ENCODE measurements at places on chromosomes 2 and 18.

- DNase-seq = no peak
Measured at GRCh38 chr18:74856434-74856833, 258.8 kb downstream of the ZNF407 start.

GRCh38 chr18:26555804-26556553, 7.6 kb upstream of the KCTD1 start:
- DNase-seq = no peak

- peak; percentile 25 for DNase-seq
Measured at GRCh38 chr2:62415019-62415431, 91.0 kb downstream of the TMEM17 start.

GRCh38 chr18:37561986-37562385, 3.6 kb downstream of the CELF4 start:
- no peak for DNase-seq

DNA sequence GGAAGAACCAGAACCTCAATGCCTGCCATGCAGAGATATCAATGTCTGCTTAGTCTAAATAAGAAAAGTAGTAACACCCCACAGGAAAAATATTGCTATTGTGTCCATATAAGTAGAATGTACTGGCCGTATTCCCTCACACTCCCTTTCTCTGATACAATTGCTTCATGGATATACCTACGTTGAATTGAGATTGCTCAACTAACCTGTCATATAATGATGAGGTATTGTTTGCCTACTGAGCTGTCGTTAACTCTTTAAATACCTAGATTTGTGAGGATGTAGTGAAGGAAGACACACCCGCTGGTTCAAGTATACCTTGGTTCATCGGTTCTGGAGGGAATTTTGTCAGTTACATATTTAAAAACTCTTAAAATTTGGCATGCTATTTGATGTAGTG, 480.7 kb upstream of the TCF4 start:
- DNase-seq = no peak

DNA sequence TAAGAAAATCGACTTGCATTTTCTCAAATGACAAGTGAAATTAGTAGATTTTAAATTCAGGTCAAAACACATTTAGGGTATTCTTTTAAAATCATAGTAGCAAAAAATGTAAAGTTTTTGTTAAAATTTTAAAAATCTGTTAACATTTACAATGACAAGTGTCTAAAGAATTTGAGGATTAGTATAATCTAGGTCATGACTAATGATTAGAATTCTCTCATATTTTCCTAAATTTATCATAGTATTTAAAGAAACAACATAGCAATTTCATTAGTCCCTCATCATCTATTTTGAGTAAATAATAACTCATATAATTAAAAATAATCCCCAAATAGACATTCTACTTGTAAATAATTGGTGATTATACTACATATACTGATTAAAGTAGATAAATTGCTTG, 23.6 kb downstream of the THUMPD2 start:
- DNase-seq = no peak

DNA sequence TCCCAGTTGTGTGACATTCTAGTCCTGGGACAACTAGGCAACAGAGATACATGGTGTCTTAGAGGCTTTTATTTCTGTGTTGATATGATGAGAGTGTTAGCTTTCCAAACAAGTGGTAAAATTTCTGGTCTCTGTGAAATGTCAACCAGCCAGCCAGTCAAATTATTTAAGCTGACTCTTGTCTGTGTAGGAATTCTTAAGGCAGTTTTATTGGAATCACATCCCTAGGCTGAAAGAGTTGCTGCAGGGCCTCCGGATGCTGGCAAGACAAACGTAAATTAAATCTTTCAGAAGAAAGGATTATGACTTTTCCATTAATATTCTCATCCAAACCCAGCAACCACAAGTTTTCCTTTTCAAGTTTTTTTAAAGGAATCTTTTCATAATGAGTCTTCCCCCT, 44.6 kb downstream of the SERPINB7 start:
- DNase-seq = no peak

DNA sequence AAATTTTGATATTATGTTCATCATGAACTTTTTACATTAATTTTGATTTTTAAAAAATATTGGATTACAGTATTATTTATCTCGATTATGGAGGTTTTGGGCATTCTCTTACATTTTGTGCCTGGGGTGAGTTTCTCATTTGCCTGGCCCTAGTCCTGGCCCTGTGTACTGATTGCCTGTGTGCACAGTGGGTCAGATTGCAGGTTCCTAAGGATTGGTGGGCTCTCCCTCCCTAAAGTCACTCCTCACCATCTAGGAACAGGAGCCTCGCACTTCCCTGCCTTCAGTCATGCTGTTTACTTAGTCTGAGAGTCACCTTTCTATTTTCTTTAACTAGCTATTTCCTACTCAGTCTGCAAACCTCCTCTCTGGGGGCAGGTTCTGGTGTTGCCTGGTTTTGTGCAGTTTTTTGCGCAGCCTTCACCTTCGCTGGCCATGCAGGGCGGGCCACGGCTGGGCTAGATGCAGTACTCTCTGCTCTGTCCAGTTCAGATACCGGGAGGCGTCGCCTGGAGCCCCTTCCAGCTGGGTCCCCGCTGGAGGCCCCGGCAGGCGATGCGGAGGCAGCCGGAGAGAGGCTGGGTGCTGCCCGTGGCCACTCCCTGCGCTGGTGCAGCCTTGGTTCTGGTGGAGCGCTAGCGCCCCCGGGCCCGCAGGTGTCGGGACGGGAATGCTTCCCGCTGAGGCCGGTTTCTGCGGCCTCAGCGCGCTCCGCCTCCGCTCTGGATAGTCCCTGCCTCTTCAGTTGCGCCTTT, 23.3 kb upstream of the MC5R start:
- DNase-seq = peak; percentile 30

- DNase-seq = no peak
Measured at GRCh38 chr2:132677661-132678060, 7.7 kb upstream of the LYPD1 start.

DNA sequence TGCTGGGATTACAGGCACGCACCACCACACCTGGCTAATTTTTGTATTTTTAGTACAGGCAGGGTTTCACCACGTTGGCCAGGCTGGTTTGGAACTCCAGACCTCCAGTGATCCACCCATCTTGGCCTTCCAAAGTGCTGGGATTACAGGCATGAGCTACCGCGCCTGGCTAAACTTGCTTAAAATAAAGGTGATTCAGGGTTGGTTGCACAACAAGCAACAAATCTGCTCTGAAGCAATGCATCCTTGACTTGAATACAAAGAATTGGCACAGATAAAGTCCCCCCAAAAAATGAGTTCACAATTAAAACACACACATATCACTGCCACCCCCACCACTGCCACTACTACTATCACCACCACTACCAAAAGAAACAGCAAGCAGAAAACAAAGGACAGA, 34.9 kb downstream of the CCDC88A start:
- no peak for DNase-seq

DNA sequence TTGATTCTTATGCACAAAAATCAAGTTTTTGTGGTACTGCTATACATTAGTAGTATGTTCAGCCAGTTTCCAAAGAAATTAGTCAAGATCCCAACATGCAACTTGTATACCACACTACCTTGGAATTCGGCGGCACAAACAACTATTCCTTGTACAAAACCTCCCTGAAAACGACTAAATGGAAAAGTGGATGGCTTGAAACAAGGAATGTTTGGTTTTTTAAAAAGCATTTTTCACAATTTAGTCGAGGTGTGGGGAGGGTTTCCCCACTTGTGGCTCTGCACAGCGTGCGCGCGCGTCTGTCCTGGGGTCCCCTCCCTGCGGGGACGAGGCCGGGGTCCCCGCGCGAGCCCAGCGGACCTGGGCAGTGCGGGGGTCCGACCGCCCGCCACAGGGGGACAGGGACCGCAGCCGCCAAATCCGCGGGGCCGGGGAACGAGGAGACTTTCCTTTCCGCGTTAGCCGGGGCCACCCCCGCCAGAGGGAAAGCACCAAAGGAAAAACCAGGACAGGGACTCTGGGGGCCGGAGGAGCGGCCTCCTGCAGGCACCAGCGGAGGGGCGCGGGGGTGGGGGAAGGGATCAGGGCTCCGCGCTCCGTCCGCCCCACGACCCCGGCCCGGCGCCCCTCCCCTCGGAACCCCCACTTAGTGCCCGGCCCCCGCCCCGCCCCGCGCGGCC, 534 bp upstream of the SOCS6 start:
- DNase-seq = no peak

DNA sequence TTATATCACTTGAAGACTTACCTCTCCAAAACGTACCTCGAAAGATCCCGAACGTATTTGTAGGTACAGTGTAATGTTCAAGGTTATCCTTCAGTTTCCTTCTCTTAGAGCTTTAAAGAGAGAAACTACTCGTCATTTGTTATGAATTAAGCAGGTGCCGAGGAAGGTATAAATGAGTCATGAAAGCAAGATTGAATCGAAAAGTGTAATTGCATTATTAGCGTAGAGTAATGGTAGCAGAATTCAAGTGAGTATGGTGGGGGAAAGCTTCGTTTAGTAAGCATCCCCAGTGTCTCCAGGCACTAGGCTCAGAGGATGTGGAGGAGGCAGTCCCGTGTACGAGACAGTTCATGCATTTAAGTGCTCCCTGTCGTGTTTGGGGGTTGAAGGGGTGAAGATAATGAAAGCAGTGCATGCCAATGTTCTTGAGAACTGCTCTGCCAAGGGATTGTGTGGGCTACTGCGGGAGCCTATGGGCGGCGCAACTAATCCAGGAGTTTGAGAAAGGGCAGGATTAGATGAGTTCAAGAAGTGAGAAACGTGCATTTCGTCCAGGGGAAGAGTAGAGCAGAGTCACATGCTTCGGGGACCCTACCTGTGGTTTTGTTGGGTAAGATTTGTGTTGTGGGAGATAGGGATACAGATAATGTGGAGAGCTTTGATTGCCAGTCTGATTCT, 858 bp downstream of the POLR1B start:
- DNase-seq = peak; percentile 5

DNA sequence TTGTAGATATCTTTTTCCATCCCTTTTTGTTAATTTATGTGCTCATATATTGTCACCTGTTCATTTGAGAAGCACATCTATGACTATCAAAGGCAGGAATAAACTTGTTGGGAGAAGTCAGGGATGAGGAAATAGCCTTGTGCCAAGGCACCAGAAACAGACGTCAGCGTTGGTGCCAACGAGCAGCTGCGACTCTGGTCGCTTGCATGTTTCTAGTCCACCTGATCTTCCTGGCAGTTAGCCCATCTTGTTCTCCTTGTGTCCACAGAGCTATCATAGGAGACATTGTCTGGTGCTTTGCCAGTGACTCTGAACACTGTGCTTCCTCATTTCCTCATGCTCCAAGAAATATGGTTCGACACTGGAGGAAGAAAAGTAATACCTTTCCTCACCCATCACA, 374.4 kb downstream of the PTPRM start:
- DNase-seq = no peak

DNA sequence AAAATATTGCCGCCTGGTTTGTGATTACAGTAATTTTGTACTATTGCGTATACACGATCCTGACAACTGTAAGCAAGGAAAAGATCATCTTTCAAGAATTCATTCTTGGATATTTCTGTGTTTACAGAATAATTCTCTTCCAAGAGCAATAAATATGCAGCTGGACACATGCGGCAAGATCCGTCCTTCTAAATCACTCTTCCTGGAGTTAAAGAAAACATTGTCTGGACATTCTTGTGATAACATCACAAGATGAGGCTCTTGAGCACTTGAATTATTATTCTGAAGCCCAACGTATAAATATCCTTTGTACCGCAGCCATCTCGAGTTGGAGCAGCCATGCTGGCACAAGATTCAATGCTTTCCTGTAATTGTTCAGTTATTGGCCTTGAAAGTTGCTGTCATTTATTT, 9.9 kb downstream of the FHL2 start:
- DNase-seq = no peak

DNA sequence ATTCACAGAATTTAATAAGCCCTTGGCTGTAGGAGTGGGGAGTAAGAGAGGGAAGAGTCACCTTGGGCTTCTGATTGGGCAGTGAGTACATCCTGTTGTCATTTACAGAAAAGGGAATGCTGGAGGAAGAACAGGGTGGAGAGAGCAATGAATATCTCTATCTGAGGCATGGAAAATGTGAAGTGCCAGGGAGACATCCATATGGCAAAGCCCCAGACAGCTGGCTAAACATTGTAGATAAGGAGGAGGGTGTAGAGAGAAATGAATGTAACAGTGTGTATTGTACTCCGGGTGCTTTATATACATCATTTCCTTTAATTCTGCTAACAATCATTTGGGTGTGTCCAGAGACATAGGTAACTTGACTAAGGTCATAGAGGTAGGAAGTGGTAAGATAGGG, 103.5 kb downstream of the UPP2 start:
- DNase-seq = no peak

- DNase-seq = no peak
Measured at GRCh38 chr18:65938592-65939372, 188.0 kb downstream of the CDH7 start.

GRCh38 chr2:170843656-170844055, 27.0 kb downstream of the GAD1 start:
- DNase-seq = no peak

- DNase-seq = no peak
Measured at GRCh38 chr2:11396467-11397445, 52.3 kb upstream of the ROCK2 start.
